ENCODE measurements at places on chromosomes 7 and 10. TPM values are rescaled to one million over a fixed set of nuclear protein-coding genes. Genes with fewer than 3 reads are reported as not detected.

DNA sequence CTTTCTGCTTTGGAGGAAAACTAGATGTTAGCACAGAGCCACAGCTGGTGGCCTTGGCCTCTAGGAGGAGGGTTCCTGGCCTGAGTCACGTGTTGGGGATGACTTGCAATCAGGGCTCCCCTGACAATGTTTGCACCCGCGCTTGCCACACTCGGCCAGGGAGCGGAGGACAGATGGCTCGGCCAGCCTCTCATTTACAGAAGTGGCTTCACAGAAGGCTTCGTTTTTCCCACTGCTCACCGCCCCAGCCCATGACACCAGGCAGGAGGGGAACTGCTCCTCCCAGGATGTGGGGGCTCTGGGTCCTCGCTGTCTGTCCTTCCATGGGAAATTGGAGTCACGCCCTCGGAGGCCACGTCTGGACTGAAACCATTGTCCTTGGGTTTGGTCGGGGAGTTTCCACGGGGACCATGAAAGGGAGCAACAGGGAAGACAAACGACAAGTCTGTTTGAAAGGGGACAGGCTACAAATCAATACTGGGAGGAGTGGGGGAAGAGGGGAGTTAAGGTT is 49.6 kb upstream of the UBE3C start:
- H3K36me3 ChIP-seq: no peaks in the 10 kb centered on the region
- peaks cover 5% of the 10 kb centered on the region for H3K4me1 ChIP-seq
- no peak overlapping the region for H3K4me3 ChIP-seq
- H3K27me3 ChIP-seq: peaks cover 12% of the 10 kb centered on the region

Gene EVX1
- total RNA-seq: 0.71 TPM

- DNase-seq: no peak
- H3K4me3 ChIP-seq: no peak overlapping the region
- H3K4me1 ChIP-seq: no peaks in the 10 kb centered on the region
- H3K27ac ChIP-seq: no peak overlapping the region
- peaks cover 9% of the 10 kb centered on the region for H3K36me3 ChIP-seq
- H3K27me3 ChIP-seq: no peaks in the 10 kb centered on the region
Observed at GRCh38 chr7:51081270-51081890, 235.2 kb downstream of the COBL start.

- no peak for DNase-seq
- peak overlapping the region; percentile 37 for H3K27ac ChIP-seq
- peaks cover 40% of the 10 kb centered on the region for H3K36me3 ChIP-seq
- no peak overlapping the region for H3K4me3 ChIP-seq
Observed at GRCh38 chr10:29554660-29555059, 80.1 kb downstream of the SVIL start.

Gene ATXN7L1
- total RNA-seq: 16.0 TPM

Gene ACHE
- 7.1 TPM for total RNA-seq

DNA sequence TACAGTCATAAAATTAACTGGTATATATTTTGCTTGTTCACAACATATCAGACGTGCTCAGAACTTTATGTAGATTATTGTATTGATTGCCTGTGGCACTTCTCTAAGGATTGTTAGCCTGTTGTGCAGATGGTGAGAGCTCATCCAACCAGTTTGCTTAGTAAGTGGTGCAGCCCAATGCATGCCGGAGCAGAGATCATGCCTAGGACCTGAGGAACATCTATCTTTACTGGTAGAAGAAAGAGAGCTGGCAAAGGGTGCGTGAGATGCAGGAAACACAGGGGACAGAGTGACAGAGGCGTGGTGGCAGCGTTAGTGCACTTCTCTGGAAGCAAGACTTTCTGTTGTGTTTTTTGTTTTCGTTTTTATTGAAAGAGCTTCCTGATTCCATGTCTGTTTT is 35.9 kb downstream of the CCM2 start:
- peaks cover 6% of the 10 kb centered on the region for H3K36me3 ChIP-seq
- DNase-seq: no peak
- H3K27ac ChIP-seq: peak overlapping the region; percentile 88
- H3K4me3 ChIP-seq: peak overlapping the region; percentile 62
